ENCODE measurements at places on chromosomes 4 and X. TPM values are rescaled to one million over a fixed set of nuclear protein-coding genes. Genes with fewer than 3 reads are reported as not detected.
A peak's percentile ranks its signal among the peaks of the same experiment; 100 is the strongest.

GRCh38 chrX:79139446-79139845 is 5.0 kb upstream of the GPR174 start:
- no peak for DNase-seq

DNA sequence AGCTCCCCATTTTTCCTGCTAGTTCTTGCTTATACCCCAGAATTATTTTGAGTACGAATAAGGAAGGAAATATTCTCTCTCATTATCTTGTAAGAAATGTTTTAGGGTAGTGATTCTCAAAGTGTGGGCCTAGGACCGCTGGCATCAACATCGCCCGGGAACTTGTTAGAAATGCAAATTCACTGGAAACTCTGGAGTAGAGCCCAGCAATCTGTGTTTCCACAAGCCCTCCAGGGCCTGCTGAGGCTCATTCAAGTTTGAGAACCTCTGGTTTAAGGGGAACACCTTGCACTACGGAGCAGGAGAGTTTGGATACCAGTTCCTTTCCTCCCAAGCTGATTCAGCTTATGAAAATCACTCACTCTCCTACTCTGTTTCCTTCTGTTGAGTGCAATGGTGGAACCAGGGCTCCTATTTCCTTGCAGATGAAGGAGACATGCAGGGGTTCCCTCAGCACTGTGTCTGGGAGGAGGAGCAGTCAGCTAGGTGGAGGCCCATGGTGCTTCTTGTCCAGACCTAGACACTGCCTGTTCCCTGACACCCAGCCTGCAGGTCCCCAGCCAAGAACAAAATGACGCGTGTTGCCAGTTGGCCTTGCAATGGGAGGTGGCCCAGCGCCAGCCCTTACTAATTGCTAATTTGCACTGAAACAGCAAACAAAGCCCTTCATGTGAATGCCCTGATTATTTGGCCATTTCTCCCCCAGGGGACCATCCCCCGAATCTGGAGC is 68.5 kb downstream of the CYTL1 start:
- no peak for DNase-seq

The PJA1 gene
- 23.8 TPM for total RNA-seq

The SYTL5 gene
- total RNA-seq = not detected

DNA sequence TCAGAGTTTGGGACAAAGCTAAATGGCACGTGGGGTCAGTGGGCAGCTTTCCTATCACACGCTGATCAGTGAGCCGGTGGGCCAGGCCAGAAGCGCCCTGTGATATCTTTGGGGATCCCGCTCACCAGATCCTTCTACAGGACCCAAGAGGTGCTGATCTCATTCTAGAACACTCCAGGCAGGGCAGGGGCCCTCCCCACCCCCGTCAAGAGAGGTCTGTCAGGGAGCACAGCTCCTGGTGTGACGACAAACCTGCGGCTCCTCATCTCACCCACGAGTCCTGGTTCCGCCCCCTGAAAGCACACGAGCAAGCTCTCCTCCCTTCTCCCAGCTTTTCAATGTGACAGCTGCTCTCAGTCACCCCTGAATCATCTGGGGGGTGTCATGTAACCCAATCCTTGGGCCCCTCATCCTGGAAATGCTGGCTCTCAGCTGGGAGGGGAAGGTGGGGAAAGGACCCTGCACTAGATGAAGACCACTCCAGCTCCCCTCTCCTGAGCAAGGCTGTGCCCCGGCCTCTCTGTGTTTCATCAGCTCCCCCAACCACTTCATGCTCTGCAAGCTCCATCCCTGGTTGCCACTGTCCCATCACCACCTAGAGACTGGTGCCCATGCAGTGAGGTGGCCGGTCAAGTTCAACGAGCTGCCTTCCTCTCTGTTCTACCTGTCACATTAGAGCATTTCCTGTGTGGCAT is 4.6 kb downstream of the HCFC1 start:
- peak; percentile 58 for DNase-seq

DNA sequence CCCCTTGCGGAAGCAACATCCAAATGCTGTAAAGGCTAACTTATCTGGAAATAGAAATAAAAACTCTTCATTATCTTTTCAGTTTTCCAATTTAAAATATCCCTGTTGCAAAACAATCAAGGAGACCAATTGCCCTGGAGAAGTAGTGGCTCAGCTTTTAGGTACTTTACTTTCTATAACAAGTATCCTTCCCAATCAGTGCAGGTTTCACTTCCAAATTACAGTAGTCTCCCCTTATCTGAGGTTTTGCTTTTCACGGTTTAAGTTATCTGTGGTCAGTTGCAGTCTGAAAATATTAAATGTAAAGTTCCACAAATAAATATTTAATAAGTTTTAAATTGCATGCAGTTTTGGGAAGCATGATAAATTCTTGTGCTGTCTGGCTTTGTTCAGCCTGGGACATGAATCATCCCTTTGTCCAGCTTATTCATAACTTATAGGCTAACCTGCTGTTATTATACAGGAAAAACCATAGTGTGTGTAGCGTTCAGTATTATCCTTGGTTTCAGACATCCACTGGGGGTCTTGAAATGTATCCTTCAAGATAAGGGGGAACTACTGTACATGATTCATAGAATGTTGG is 973.1 kb upstream of the GRID2 start:
- no peak for DNase-seq

The CPE gene
- 0.13 TPM for total RNA-seq

- no peak for DNase-seq
Observed at GRCh38 chr4:83282049-83282535, 2.5 kb downstream of the COQ2 start.

- peak; percentile 79 for DNase-seq
Observed at GRCh38 chrX:24479924-24480323, 14.8 kb downstream of the PDK3 start.

The ARHGAP36 gene
- total RNA-seq = not detected

- no peak for DNase-seq
Observed at GRCh38 chrX:85994797-85995196, 52.6 kb downstream of the CHM start.

The CSAG1 gene
- total RNA-seq = not detected
